Central memory CD4-positive, alpha-beta T cell (primary cell): ENCODE measurements at places on chromosomes 3 and 15.

- DNase-seq, result no peak
Measured at GRCh38 chr3:134874737-134875413, 79.8 kb downstream of the EPHB1 start.

GRCh38 chr3:194488055-194488742 lies 1.4 kb upstream of the ATP13A3 start:
- peak; percentile 34 for DNase-seq

DNA sequence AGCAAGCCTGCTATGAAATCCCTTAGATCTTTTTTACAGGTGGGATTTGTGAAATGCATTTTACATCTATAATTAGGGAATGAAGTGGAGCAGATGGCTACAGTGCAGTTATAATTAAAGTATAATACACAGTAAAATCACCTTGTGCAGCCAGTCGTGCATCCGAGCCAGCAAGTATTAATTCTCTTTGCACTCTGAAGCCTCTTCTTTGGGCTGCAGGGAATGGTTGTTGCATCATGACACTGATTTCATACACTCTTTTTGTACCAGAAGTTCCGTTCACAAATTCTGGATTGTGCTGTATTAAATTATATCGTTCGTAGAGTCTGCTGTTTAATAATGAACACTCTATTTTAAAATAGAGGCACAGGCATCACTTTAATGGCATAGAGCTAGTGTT lies 28.7 kb upstream of the TP63 start:
- DNase-seq, result no peak

GRCh38 chr15:85380217-85380811 lies at the start of gene AKAP13:
Gene AKAP13 (plus strand): TSS chr15:85380603. CDS start chr15:85485721, 105,118 bp downstream.
- DNase-seq, result peak; percentile 95

DNA sequence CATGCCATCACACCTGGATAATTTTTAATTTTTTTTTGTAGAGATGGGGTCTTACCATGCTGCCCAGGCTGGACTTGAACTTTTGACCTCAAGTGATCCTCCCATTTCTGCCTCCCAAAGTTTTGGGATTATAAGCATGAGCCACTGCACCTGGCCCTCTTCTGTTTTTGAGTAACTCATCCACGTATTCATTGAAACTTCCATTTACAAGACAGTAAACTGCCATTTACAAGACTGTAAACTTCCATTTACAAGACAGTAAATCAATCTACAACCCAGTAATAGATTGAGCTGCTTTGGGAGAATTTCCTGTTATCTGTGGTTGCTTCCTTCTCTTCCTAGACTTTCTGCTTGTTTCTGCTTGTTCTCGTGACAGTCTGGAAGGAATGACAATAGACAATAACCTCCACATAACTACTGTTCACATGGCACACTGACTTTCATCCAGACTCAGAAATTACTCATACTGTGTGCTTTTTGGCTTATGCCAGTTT lies 114.7 kb upstream of the CCNL1 start:
- DNase-seq, result no peak

GRCh38 chr3:17846466-17846865 lies 104.0 kb upstream of the TBC1D5 start:
- no peak for DNase-seq

- DNase-seq, result no peak
Measured at GRCh38 chr3:152307829-152308474, 39.2 kb downstream of the MBNL1 start.

DNA sequence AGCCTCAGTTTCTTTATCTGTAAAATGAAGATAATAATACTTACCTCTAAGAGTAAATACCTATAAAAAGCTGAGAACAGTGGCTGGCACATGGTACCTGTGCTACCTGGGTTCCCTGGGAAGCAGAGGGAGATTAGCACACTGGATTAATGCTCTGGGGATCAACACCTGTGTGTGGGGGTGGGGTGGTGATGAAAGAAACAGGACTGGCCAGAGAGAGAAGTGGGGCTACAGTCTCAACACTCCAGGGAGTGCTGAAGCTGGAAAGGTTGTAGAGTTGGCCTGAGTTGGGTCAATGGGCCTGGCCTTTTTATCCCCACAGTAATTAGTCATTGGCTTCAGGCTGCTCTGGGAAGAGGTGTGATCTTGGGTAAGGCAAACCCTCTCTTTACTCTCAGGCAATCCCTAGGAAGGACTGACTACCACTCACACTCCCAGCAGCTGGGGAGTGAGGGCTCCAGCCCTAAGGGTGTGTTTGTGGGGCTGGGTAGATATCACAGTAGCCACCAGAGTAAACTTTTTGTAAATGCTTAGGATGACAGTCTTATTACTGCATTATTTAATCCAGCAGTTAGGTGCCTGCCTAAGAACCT lies 102.5 kb downstream of the SV2B start:
- DNase-seq, result no peak

GRCh38 chr15:47803767-47804166 lies 86.5 kb downstream of the SEMA6D start:
- no peak for DNase-seq

DNA sequence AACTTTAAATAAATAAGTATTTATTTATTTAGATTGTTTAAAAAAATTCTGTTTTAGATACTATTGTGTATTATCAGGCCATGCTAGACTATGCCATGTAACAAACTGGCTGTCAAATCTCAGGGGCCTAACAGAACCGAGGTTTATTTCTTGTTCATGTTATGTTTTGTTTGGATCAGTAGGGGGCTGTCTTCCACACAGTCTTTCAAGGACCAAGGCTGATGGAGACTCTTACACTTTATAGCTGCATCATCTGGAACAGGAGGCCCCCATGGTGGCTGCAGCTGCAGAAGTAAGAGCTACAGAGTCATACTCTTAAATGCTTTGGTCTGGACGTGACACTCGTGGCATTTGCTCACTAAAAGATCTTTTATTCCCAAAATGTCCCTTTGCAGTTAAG lies 33.0 kb upstream of the ARL14 start:
- no peak for DNase-seq

DNA sequence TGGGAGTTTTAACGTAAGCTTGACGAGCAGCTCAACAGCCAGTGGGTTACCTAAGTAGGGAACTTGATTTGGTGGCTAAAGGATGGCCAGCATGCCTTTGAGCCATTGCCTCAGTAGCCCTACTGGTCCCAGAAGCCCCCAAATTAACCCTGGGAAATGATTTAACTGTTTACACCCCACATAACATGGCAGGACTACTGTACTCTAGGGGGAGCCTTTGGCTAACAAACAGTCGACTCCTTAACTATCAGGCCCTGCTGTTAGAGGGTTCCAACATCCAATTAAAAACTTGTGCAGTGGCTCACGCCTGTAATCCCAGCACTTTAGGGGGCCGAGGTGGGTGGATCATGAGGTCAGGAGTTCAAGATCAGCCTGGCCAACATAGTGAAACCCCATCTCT lies 9.4 kb upstream of the SMCO1 start:
- DNase-seq, result no peak
